ENCODE measurements at places on chromosomes 16 and 17. TPM values are rescaled to one million over a fixed set of nuclear protein-coding genes. Genes with fewer than 3 reads are reported as not detected.

- no peak for DNase-seq
Observed at GRCh38 chr17:40560592-40561293, 4.5 kb downstream of the CCR7 start.

DNA sequence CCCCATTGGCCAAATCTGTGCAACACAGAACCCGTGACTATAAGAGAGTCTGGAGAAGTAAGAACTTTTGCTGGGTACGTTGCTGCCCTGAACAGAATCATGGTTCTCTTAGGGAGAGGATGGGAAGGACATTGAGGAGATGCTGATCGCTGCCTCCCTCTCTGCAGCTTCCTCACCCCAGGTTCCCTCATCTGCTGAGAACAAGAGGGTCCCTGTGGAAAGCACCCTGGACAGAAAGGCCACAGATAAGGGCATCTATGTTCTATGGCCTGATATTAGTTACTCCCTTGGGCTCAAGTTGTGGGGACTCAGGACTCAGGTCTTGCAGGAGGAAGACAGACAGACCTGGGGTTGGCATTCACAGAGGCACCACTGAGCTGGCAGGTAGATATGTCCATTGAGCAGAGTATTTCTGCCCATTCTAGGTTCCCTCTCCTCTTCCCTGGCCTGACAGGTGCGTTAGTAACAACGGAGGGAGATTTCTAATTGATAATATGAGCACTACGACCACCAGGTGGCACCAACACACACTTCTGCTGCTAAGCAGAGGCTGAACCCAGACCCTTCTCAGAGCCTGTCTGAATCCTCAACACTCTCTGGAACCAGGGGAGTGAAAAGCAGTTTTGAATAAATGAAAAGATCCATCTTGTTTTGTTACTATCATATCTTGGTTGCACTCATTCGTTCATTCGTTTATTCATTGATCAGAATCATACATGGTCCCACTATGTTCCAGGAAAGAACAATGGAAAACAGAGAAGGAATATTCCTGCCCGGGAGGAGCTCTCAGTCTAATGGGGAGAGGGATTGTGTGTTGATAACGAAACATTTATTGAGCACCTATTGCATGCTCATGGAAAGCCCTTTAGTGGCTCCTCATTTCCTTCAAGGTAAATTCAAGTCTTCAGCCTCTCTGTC is 56.4 kb downstream of the SLC6A2 start:
- DNase-seq, result peak; percentile 65

GRCh38 chr16:77853161-77853560 is 64.8 kb downstream of the VAT1L start:
- no peak for DNase-seq

DNA sequence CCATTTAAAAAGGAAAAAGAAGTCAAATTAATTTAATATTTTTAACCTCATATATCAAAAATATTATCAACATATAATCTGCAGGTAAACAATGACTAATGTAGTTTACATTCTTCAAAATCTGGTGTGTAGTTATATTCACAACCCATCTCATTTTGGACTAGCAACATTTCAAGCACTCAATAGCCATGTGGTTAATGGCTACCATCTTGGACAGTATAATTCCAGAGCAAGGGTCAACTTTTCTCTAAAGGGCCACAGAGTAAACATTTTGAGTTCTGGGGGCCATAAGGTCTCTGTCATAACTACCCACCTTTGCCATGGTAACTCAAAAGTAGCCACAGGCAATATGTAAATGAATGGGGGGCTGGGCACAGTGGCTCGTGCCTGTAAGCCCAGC is 153.9 kb downstream of the PARN start:
- DNase-seq, result no peak

DNA sequence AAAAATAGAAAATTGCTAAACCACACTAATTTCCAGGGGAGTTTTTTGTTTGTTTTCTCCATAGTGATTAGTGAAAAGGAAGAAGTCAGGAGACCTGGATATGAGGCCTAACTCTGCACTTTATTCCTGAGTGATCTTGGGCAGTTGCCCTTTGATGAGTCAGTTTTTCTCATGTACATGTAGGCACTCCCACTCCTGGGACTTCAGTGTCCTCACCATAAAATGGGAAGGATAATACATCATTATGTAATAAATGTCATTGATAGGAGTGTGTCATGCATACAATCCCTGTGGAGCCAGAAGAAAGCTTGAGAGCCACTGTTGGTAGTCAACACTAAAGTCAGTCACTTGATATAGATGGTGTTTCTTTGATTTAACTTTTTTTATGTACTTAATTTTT is 32.5 kb downstream of the WIPF2 start:
- DNase-seq, result no peak

GRCh38 chr17:69012895-69013805 is 47.6 kb downstream of the ABCA9 start:
- no peak for DNase-seq

DNA sequence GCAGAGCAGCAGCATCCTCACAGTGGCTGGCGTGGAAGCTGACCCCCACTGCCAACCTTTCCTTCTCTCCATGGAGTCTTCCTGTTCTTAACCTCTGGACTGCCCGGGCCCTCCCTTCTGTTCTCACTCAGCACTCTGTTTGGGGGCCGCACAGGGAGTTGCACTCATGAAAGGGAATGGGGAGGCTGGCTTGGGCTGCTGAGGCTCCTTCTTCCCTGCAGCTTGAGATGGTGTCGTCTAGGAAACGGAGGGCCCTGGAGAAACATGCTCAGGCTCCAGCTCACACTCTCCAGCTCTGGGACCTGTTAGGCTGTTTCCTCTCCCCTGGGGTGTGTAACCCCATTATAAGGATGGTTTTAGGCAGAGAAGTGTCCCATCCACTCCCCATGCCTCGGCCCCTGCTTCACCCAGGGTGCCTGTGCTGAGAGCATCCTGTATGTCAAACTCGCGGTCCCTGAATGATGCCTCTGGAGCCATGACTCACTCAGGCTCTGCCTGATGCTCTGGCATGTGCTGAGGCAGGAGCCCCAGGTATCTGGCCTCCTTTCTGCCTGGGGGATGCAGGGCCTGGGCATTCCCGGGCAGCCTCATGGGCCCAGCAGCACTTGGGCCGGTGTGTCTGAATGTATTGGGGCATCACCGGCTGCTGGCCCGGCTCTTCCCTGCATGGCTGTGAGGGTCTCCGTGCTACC is 18.9 kb downstream of the TMEM94 start:
- DNase-seq, result no peak

- DNase-seq, result no peak
Observed at GRCh38 chr16:58842746-58843145, 108.6 kb upstream of the GOT2 start.

DNA sequence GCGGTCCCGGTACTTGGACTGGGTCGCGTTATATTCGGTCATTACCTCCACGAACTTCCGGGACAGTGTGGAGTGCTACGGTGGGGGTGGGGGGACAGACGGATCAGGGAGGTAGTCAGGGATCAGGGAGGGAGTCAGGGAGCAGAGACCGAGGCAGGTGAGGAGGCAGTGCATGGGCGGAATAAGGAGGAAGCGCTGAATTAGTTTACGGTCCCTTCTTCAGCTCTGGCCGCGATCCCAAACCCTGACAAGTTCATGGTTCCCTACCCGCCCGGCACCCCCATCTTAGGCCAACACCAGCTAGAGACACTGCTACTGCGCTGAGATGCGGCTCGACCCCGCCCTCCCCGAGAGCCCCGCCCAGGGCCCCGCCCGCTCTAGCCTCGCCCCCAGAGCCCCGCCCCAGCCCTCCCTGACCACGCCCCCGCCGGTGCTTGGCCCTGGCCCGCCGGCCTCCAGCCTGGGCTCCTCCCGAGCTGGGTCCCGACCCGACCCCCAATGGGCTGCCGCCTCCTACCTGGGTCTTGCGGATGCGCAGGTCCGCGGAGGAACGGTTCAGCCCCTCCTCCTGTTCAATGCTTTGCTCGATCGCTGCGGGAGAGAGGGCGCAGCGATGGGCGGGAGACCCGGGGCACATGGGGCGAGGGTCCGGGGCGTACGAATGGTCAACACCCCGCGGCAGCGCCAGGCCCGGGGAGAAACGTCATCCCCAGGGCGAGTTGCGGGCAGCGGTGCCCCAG is 12.1 kb downstream of the HSD3B7 start:
- peak; percentile 100 for DNase-seq

DNA sequence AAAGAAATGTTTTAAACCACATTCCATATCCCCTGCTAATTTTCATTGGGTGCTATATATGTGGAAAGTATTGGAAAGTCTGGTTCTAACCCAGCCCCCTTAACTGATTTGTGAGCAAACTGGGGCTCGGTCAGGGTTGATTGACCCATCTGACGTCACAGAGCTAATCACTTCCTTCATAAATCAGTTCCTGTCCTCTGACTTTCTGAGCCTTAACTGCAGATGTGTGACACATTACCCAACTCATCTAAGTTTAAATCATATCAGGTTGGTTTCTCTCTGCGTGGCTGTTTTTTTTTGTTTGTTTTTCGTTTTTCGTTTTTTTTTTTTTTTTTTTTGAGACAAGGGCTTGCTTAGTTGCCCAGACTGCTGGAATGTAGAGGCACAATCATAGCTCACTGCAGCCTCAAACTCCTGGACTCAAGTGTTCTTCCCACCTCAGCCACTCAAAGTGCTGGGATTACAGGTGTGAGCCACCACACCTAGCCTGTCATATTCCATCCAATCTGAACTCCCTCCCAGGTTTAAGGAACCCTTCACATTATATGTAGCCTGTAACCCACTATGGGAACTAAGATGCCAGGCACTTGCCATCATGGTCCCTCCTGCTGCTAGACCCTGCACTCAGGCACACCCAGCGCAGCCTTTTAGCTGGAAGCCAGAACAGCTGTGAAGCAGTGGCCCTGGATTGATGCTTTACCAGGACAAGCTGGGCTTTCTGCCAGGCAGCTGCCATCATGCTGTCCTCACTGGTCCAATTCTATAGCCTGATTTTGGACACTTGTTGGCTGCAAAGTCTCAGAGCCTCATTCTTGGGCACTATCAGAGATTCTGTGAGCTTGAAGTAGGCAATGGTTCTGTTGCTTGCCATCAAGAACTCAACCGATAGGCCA is 6.9 kb upstream of the BPTF start:
- no peak for DNase-seq

DNA sequence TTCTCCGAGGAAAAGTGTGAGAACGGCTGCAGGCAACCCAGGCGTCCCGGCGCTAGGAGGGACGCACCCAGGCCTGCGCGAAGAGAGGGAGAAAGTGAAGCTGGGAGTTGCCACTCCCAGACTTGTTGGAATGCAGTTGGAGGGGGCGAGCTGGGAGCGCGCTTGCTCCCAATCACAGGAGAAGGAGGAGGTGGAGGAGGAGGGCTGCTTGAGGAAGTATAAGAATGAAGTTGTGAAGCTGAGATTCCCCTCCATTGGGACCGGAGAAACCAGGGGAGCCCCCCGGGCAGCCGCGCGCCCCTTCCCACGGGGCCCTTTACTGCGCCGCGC is at the start of gene ERBB2:
Gene ERBB2 (plus strand): TSS at position 247 of the 330 bp plus-strand sequence. CDS start 175 bp downstream, outside the sequence.
- peak; percentile 89 for DNase-seq

DNA sequence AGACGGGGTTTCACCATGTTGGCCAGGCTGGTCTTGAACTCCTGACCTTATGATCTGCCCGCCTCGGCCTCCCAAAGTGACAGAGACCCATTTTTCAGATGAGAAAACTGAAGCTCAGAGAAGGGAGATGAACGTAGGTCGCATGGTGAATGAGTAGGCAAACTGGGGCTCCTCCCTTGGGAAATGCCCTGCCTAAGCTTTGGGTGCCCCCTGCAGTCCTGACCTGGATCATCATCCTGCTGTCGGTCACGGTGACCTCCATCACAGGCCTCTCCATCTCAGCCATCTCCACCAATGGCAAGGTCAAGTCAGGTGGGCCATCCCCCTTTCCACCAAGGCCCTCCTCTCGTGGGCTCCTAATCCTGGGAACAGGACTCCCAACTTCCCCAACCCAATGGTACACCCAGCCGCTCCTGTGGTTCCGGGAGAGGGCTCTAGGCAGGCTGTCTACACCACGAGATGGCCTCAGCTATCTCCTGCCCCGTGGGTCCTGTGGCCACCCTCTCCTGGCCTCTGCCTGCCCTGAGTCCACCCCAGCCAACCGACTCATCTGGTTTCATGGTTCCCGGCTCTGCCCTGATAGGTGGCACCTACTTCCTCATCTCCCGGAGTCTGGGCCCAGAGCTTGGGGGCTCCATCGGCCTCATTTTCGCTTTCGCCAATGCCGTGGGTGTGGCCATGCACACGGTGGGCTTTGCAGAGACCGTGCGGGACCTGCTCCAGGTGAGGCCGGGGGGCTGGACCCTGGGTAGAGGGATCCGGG is 4.7 kb downstream of the SLC12A3 start:
- DNase-seq, result peak; percentile 87

DNA sequence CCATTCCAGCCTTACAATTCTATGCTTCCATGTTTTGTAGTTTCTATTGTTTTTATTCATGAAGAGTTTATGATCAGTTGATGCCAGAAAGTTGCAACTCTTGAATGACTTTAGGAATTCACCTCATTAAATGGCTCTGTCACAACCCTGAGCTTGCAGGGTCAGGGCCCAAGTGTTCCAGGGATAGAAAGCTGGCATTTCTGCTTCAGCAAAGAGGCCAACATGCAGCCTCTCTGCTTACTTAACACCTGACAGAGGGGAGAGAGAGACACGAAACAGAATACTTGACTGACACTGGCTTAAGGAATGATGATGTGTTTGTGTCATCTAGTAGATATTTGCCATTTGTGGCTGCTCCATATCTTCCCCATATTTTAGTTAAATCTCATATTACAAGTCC is 328.1 kb downstream of the CA10 start:
- no peak for DNase-seq

DNA sequence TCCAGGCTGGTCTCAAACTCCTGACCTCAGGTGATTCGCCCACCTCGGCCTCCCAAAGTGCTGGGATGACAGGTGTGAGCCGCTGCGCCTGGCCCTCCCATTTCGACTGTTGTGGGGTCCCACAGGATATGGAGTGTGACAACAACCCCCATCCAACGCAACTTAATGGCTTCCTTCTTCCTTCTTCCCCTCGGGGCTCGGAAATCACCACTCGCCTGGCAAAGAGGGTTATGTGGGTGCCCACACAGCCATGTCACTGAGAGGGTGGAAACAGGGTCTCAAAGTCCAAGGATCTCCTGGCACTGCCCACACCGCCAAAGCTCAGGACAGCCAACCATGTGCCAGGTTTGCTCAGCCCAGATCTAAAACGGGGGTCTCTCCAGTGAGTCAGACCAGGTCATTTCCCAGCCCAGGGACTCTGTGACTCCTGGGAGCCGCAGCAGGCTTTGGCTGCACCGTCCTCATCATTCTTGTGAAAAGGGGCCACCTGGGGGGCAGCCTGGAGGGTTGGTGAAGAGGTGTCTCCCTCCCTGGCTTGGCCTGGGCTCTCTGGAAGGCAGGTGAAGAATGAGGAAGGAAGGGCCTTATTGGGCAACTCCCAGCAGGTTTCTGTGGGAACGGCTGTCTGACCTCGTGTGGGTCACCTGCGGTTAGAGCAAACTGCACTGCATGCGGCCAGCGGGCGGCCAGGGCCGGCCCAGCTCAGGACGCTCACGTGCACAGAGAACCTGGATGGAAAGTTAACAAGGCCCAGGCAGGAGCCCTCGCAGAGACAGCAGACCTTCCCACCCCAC is 25.3 kb upstream of the LITAF start:
- peak; percentile 74 for DNase-seq

CA5A gene
- not detected for total RNA-seq

CEP95 gene
- 18.5 TPM for total RNA-seq

FOXC2 gene
- 0.62 TPM for total RNA-seq

KIF19 gene
- 1.1 TPM for total RNA-seq

AHSP gene
- total RNA-seq, result 3.3 TPM

Data from H7 (cell line).